ENCODE measurements at places on chromosomes 6 and 20.

DNA sequence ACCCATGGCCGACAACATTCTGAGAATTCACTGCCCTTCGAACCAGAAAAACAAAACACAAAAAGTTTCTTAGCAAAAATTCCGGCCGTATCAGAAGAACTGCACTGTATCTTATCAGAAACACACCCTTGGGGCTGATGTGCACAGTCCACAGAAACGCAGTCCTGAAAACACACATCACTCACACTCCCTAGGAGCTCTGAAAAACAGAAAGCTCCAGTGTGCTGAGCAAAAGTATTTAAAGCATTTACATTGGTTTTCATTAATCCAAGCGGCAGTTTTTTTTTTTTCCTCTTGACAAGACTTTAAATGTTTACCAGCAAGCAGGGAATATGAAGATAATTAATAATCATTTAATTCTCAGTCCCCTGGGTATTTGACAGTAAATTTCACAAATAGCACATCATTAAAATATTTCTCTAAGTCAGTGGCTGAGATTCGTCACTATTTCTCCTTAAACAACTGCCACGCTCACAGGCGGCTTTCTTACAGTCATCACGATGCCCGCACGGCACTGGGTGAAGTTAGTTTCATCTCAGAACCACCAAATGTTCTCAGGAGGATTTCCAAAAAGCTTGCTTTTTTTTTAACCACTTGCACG lies 13.3 kb downstream of the NFATC2 start:
- no peak for DNase-seq

- no peak for DNase-seq
Measured at GRCh38 chr20:16491294-16491905, 81.8 kb downstream of the KIF16B start.

DNA sequence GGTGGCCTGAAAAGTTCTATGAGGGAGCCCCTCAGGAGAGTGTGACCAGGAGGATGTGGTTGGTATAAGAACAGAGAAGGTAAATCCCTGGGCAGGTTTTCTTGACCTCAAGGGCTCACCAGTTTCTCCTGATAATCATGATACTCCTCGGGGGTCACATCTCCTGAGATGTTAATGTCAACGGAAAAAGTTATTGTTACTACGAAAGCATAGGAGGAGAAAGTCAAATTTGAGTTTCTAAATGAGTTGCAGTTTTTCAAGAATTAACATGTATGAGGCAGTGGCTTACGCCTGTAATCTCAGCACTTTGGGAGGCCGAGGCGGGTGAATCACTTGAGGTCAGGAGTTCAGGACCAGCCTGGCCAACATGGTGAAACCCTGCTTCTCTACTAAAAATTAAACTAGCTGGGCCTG lies 23.4 kb downstream of the MGME1 start:
- no peak for DNase-seq

DNA sequence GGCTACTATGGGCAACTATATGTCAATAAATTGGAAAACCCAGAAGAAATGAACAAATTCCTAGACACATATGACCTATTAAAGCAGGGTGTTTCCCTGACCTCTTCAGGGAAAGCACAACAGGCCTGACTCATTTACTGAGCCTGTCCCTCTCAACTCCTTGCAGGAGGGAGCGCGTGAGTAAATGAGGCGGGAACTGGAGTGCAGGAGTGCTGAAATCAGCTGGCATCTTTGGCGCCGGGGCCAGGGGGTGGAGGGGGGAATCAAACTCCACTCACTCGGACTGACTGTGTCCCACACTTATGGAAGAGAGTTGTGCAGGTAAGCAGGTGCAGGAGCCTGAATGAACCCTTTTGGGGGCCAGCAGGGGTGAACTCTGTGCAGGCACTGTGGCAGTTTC lies 671.2 kb upstream of the PTCHD4 start:
- no peak for DNase-seq

- DNase-seq: no peak
Measured at GRCh38 chr6:156876302-156876701, 99.1 kb downstream of the ARID1B start.

DNA sequence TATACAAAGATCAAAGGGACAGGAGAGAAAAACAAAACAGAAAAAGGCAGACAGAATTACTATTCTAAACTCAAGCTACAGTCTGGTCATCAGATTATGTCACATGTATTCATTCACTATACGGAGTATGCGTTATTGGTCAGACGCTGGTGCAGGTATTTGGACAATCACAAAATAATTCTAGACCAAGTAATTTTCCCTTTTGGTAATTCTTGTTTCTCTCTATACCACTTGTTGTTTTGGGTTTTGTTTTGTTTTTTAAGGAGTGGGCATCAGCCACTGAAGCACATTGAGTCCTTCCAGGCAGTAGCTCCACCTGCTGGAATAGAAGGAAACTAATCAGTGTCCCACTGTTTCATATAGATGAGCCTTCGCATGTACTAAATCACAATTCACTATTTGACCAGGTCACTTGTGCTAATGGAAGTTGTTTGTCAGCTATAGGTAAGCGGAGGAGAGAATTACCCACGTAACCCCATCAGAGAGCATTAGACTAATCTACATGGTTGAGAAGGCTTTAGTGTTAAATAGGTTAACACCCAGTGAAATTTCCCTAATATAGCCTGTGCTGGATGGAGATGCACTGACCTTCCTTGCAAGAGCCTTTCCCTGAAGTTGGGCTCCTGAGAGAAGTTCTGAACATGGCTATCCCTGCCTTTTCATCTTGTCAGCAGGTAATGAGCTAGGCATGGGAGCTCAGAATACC lies 77.9 kb downstream of the TNFAIP3 start:
- no peak for DNase-seq

GRCh38 chr20:21344206-21344900 lies 41.2 kb downstream of the XRN2 start:
- no peak for DNase-seq

- DNase-seq: peak; percentile 6
Measured at GRCh38 chr20:34473262-34473883, 42.8 kb upstream of the DYNLRB1 start.

GRCh38 chr6:105649192-105649591 lies 246.3 kb upstream of the PREP start:
- DNase-seq: no peak

DNA sequence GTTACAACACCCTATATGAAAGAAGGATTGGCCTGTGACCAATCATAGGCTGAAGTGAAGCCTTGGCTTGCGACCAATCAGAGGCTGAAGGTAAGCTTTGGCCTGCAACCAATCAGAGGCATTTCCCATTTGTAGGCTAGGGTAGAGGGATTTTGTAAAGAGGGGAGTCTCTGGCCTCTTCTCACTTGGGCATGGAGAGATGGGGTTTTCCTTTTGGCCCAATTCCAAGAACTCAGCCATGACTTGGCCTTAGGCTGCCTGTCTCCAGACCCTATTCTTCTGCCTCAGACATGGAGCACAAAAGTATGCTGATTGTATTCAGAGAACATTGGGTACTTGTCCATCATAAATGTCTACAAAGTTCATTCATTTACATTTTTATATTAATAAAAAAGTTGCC lies 308.3 kb downstream of the UTRN start:
- no peak for DNase-seq

DNA sequence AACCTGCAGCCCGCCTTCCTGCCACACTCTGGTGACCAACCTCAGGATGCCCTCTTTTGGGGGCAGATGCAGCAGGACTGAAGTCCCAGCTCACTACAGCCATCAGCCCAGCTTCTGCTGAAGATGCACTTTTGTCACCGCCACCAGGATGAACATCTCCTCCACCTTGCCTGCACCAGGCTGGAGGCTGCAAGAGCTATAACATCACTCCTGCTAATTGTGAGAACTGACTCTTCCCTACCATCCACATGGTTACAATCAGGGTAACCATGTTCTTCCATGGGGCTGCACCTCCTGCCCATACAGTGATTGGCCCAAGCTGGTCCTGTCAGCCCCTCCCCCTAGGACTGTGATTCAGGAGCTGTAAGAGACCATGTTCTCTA lies 2.0 kb upstream of the ACTL10 start:
- DNase-seq: no peak

GRCh38 chr20:5096463-5096862 lies 23.3 kb downstream of the PCNA start:
- DNase-seq: no peak

- no peak for DNase-seq
Measured at GRCh38 chr6:7728855-7729590, 3.1 kb downstream of the BMP6 start.

DNA sequence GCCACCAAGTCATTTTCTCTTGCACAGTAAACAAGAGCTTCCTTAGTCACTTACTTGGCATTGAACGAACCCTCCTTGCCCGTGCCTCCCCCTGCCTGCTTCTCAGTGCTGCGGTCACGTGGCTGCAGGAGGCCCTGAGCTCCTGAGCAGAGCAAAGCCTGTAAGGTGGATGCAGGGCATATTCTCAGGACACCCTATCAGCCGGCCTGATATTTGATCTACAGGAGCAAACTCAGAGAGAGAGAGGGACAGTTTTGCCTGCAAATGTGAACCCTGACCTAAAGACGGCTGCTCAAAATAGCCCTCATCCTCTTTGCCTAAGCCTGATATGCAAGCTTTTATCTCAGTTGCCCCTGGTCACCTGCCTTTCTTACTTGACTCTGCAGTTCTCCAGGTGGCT lies 93.0 kb upstream of the POPDC3 start:
- no peak for DNase-seq

- no peak for DNase-seq
Measured at GRCh38 chr6:87742106-87742505, 40.1 kb upstream of the AKIRIN2 start.

DNA sequence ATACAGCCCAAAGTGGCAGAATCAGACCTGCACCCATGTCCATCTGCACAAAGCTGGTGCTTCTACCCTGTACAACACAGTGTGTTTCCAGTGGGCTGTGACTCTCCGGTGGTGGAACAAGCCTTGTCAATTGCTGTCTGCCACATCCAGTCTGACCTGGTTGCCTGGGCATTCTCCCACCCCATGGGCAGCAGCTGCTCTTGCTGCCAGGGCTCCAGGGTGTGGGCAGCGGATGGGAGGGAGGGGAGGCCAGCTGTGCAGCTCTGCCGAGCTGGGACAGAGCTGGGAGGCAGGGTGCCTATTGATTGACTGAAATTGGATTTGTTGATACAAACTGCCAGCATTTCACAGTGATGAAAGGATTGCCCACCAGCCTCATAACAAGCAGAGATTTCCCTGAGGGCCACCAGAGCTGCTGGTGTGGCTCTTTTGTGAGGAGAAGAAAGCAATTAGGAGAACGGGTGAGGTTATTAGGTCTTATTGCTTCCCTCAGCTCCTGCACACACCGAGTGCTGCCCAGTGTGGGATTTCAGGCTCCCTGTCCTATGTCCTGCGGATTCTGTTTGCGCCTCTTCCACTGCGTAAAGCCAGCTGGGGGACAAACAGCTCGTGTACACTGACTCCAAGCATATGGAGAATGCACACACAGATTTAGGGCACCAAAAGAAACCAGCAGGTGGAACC lies 150.8 kb downstream of the NRN1 start:
- DNase-seq: no peak

DNA sequence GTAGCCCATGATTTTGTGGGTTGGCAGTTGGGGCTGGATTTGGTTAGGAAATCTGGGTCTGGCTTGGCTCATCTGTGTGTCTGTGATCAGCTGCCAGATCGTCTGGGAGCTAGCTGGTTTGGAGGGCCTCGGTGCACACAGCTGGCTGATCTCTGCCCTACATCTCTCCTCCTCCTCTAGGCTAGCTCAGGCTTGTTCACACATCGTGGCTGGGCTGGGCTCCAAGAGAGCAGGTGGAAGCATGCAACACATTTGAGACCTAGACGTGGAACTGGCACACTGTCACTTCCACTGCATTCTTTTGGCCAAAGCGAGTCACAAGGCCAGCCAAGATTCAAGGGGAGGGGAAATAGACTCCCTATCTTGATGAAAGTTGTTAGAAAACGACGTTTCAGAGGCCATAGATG lies 15.9 kb downstream of the NDUFAF5 start:
- peak; percentile 6 for DNase-seq

DNA sequence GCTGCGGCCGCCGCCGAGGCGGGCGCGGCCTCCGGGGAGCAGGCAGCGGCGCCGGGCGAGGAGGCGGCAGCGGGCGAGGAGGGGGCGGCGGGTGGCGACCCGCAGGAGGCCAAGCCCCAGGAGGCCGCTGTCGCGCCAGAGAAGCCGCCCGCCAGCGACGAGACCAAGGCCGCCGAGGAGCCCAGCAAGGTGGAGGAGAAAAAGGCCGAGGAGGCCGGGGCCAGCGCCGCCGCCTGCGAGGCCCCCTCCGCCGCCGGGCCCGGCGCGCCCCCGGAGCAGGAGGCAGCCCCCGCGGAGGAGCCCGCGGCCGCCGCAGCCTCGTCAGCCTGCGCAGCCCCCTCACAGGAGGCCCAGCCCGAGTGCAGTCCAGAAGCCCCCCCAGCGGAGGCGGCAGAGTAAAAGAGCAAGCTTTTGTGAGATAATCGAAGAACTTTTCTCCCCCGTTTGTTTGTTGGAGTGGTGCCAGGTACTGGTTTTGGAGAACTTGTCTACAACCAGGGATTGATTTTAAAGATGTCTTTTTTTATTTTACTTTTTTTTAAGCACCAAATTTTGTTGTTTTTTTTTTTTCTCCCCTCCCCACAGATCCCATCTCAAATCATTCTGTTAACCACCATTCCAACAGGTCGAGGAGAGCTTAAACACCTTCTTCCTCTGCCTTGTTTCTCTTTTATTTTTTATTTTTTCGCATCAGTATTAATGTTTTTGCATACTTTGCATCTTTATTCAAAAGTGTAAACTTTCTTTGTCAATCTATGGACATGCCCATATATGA lies 3.2 kb downstream of the MARCKS start:
- no peak for DNase-seq

DNA sequence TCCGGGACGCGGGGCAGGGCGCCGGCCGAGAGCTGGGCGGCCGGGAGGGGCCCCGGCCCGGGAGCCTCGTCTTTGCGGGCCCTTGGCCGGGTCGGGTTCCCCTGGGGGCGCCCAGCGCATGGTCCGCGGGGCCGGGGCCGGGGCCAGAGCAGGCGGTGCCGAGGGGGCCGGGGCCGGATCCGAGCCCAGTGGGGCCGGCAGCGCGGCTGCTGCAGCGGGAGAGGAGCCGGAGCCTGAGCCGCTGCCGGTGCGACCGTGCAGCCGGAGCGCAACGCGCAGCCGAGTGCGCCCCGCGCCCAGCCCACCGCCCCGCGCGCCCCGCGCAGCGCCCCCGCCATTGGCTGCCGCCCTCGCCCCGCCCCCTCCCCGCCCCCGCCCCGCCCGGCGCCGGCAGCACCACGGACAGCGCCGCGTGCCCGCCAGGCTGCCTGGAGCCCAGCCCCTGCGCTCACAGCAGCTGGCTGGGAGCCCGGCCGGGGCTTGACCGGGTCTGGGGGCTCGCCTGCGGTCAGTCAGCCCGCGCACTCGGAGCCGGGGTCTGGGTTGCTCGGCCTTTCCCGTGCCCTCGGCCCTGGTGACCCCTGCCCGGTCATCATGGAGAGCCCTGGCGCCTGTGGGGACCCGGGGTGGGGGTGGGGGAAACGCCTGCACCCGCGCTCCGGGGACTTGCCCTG lies at the start of gene HRH3:
TSS of gene HRH3 (minus strand) at position 287 of the 674 bp plus-strand sequence. CDS start 308 bp downstream, outside the sequence.
- DNase-seq: peak; percentile 12

- no peak for DNase-seq
Measured at GRCh38 chr20:417801-418342, 9.8 kb downstream of the RBCK1 start.

GRCh38 chr6:142842418-142843261 lies 102.3 kb downstream of the HIVEP2 start:
- DNase-seq: no peak

Measured in substantia nigra (tissue), 51 donors.